ENCODE measurements at places on chromosomes 1 and 21.

DNA sequence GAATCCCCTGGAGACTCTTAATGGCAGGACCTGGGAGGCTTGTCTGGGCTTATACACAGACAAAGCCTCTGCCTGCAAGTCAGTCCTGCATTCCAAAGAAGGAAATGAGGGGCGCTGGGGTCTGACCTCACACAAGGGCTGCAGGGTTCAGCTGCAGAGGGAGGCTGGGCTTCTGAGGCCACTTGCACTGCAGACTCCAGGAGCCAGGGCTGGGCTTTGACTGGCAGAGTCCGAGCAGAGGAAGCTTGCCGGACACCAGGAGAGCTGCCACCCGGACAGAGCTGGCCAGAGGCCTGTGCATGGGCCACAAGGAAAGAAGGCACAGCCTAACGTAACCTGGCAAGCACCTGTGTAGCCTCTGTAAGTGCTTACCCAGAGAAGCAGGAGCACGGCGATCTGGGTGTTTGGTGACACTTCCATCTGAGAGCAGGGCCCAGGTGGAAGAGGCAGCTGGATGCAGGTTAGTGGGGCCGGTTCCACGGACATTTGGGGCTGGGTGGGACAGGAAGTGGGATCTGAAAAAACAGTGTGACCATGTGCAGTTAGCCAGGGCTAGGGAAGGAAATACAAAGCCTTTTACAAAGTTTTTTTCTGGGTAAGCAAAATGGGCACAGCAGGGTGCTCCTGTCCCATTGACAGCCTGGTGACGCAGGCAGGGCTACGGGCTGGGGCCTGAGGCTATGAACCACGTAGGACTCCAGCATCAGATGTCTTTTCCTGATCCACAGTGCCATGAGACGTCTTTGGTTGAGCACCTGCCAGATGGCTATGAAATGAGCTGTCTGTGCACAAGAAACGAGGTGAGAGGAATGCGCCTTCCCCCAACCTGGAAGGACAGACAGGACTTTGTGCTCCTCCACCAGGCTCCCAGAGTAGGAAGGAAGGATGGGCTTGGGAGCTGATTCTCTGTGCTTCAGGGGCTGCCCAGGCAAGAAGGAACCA lies 37.3 kb upstream of the LBR start:
- DNase-seq, result no peak

DNA sequence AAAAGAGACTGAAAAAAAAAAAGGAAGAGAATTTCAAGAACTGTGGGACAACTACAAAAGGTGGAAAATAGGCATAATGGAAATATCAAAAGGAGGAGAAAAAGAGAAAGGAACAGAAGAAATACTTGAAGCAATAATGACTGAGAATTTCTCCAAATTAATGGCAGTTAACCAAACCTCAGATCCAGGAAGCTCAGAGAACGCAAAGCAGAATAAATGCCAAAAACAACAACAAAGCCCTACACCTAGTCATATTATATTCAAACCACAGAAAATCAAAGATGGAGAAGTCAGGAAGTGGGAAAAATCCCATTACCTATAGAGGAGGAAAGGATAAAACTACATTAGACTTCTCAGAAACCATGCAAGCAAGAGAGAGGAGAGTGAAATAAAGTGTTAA lies 20.7 kb upstream of the AHCYL1 start:
- DNase-seq, result no peak

GRCh38 chr1:203059485-203059884 lies 26.3 kb downstream of the MYOG start:
- no peak for DNase-seq

DNA sequence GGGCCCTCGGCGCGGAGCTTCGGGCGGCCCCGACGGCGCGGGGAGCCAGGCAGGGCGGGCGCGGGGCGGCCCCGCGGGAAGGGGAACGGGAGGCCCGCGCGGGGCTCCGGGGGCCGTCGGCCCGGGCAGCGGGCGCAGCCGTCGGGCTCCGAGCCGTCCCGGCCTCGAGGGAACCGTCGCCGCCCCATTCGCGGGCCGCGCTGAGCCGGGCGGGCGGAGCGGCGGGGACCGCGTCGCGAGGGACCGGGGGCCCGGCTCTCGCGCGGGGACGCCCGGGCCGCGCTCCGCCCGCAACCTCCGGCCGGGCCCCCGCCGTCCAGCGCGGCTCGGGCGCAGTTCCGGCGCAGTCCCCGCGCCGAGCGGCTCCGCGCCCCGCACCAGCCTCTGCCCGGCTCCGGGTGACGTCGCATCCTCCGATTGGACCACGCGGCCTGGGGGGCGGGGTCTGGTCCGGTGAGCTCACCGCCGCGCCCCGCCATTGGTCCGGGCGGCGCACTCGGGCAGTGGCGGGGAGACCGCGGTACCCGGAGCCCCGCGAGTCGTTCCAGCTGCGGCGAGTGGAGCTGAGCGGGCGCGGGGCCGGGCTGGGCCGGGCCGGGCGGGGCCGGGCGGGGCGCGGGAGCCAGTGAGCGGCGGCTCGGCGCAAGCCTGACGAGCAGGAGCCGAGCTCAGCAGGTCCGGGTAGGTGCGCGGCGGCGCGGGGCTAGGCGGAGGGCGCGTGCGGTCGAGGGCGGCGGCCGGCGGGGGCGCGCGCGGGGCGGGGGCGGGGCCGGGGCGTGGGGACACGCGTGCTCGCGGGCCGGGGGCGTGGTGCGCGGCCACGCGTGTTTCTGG lies 66.7 kb upstream of the VAMP3 start:
- DNase-seq, result peak; percentile 93

DNA sequence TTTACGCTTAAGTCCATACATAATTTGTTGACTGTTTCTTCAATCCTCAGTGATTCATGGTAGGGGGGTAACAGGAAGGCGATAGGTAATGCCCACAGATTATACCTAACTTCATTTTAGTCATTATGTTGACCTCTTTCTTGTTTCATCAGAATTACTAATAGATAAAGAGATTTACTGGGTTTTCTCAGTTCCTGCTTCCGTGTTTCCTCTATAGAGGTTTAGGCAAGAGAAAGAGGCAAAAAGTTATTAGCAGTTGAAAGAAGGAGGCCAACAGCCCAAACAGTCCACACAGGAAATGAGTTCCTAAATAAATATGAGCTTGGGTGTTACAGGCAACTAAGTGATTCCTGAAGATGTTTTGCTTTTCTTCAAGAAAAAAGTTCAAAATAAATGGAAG lies 17.9 kb upstream of the CLCA1 start:
- DNase-seq, result no peak

DNA sequence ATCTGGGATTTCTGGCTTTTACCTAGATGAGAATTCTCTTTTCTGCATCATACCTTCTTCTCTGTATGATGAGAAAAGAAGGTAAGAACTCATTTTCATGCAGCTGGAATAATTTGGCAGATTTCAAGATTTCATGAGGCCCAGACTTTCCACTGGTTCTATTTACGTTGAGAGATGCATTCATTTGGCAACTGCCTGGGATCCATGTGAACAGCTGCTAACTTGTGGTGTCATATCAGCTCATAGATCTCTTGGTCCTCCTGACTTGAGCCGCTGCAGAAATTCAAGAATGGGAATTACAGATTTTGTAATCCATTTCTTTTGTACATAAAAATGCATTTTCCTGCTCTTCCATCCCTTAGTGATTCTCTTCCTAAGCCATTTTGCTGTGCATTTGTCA lies 17.1 kb upstream of the C1orf87 start:
- no peak for DNase-seq
